ENCODE measurements at places on chromosomes 1 and 21.

GRCh38 chr1:10178597-10179405 is 31.6 kb upstream of the KIF1B start:
- no peak for DNase-seq

GRCh38 chr21:24023402-24023801 is 1583.9 kb downstream of the MRPL39 start:
- no peak for DNase-seq

GRCh38 chr1:21961337-21961736 is 15.5 kb upstream of the CELA3B start:
- no peak for DNase-seq

DNA sequence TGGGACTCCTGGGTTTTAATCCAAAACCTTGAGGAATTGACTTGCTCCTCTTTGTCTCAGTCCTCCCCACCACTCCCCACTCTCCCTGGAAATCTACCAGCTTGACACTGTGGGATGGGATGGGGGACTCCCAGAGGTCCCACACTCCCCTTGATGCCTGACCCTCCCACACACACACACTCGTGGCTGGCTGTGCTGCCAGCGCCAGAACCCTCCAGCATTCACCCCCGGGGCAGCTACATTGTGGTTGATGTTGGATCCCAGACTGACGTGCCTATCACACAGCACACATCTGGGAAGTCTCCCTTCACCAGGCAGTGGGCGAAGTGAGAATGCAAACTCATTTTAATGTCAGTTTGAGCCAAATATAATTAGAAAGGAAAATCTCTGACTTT is 10.0 kb downstream of the KIRREL1 start:
- DNase-seq = no peak

- DNase-seq = no peak
Observed at GRCh38 chr1:183477986-183478781, 5.9 kb downstream of the SMG7 start.

- DNase-seq = no peak
Observed at GRCh38 chr1:43135857-43136781, 36.0 kb downstream of the EBNA1BP2 start.

- no peak for DNase-seq
Observed at GRCh38 chr1:153356392-153357075, 1.1 kb upstream of the S100A9 start.

GRCh38 chr1:17503146-17503545 is 36.4 kb upstream of the ARHGEF10L start:
- no peak for DNase-seq

DNA sequence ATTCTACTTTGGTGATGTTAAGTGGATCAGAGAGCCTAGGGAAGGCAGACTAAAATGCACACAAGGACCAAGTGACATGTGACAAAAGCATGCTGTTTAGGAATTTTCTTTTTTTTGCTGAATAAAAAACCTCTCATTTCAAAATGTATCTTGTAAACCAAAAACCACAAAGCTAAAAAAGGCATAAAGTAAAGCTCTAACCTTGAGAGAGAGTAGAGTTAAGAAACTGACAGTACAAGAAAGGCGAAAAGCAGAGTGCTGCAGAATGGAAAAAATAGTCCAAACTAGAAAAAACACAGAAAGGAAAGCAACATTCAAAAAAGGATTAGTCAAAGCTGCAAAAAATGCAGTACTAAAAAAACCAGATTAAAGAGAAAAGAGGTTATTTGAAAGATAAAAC is 76.5 kb downstream of the EPS15 start:
- DNase-seq = no peak

DNA sequence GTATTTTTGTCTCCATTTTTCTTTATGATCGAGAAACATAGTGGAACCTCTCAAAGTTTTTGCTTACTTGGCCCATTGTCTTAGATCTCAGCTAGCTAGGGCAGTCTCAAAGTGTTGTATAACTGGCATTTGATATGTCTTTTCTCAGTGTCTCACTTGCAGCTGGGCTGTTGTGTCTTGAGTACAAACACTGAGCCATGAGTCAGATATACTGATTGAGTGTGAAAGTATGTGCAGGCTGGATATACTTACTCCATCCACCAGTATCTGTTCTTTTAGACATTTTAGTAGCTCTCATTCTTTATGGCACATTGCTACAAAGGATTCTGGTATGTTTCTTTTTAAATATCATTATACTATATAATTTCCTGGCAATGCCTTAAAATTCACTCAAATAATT is 14.3 kb upstream of the GPR52 start:
- DNase-seq = no peak

DNA sequence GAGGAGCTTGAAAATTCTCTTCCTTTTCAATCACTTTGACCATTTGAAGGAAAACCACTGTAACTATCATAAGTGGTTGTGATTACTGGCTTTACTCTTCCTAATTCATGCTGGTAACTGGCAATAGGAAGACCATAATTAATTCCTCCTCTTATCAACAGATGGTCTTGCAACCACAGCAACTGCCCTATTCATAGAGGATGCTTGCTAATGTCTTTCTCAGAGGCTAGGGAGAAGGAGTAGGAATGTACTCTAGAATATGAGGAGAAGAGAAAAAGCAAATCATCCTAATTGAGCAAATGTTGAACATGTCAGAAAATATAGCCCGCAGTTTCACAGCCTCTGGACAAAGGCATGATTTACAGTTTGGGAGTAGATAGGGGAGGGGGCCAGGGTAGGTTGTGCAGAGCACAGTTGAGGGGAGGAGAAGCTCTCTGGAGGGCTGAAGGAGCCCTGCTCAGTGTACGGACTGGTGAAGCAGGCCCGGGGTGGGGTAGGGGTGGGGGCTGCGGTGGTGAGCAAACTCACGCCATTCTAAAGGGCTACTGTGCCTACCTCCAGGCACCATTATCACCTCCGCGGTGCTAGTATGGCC is 192.9 kb downstream of the PCP4 start:
- DNase-seq = peak; percentile 34

DNA sequence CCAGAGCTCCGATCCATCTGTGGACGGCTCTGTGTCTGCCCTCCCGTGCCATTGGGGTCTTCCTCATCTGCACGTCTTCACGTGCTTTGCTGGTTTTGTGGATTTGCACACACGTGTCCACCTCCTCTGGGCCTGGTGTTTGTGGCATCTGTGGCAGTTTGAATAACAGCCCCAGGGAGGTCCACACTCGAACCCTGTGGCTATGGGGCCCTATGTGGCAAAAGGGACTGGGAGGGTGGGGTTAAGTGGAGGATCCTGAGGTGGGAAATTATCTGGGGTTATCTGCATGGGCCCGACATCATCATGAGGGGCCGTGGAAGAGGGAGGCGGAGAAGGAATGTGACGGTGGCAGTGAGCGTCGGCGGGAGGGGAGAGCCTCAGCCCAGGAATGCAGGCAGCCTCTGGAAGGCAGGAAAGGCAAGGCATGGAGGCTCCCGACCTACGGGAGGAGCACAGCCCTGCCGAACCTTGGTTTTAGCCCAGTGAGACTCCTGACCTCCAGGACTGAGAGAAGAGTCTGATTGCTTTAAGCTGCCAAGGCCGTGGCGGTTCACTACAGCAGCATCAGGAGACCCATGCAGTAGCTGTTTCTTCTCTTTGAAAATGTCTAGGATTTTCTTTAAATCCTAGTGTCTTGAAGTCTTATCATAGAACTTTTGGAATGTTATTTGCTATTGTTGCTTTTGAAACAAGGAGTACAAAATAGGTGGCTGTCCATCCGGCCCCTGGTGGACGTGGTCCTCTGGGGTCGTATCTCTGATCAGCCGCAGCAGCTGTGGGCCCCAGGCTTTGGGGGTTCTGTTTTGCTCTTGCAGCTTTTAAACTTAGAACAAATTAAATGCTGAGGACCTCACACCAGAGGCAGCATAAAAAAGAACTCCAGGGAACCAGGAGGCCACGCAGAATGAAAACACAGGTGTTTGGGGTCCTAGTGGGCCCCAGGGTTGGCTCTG is 40.0 kb upstream of the LRRC3 start:
- DNase-seq = no peak

DNA sequence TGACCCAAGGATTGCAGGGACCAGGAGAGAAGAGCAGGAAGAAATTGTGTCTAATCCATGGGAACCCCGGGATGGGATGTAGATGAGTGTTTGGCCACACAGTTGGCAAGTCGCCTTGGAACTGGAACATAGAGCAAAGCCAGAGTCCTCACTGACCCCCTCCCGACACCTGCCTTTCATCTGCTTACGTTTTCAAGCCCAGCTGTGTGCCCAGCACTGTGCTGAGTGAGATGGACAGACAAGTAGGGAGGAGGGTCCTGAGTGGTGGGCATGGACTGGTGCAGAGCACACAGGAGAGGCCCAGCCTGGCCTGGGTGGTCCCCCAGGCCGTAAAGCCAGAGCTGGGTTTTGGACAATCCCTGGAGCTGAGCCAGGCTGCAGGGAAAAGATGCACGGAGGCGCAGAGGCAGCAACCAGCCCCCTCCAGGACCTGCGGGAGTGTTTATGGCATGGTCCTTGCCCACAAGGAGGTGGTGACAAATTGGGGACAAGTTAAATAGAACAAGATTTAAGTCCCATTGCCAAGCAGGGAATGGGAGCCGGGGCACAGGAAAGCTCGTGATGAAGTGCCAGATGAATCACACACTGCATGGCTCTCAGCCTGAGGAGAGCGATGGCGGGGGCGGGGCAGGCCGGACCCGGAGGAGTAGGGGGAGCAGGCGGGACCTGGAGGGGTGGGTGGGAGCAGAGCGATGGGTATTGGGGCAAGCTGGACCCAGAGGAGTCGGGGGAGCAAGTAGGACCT is 157.8 kb upstream of the VAMP3 start:
- no peak for DNase-seq

- no peak for DNase-seq
Observed at GRCh38 chr1:33297911-33298622, 22.8 kb downstream of the A3GALT2 start.

DNA sequence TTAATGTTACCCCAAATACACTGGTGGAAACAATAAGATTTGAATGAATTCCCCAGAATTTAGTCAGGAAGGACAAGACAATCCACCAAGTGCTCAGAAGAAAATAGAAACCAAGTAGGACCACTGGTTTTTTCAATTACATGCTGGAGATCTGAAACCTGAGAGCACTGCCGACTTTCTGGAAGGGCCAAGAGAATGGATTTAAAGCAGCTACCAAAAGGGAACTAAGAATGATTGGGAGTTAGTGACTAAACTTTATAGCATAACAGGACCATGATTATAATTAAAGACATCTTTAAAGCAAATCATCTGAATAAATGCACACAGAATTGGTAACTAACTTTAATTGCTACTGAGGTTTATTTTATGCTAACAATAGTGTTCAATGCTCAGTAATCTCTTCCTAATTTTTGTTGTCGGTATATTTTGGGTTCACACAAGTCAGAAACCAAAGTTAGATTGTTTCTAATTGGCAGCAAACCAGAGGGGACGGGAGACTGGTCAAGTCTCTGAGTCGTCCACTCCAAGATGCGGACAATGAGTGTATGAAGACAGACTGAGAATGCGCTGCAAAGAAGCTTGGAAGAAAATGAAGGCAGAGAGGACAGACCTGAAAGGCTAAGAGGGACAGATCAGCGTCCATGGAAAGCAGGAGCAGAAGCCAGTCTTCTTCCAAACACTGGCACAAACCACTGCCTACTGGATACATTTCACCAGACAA is 2.3 kb upstream of the RGS13 start:
- no peak for DNase-seq

DNA sequence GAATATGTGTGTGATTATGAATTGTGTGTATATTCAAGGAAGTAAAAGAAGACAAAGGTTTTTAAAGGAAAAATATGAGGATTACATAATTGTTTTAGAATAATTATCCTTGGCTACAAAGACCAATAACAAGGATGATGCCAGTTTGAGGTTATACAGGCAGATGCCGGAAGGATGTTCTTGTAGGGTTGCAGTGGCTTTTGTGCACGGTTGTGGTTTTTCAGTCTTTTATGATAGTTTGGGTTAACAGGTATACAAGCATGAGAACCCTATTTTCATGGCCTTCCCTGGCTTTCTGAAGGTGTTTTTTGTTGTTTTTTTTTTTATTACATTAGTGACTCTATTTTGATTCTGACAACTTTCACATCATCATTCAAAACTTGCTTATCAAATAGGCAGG is 4.9 kb downstream of the CR2 start:
- no peak for DNase-seq

GRCh38 chr1:228944935-228945371 is 209.7 kb downstream of the RHOU start:
- no peak for DNase-seq

DNA sequence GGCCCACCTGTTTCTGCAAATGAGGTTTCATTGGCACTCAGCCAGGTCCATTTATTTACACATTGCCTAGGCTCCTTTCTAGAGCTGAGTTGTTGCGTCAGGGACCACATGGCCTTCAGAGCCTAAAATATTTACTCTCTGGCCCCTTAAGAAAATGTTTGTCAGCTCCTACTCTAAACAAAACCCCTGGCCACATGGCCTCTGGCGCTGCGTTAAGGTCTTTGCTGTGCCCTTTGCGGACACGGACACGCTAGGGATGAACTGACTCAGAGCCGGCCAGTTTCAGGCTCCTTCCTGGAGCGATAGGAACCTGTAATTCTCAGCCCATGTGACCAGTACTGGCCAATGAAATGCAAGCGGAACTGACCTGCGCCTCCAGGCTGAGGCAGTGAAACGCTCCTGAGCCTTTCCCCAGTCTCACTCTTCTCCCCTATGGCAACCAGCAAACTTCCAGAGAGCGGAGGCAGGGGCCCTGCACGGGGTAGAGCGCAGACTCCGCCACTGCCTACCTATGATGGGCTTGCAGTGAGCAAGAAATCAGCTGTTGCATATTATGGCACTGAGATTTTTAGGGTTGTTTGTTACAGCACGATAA is 160.3 kb downstream of the ETS2 start:
- DNase-seq = peak; percentile 4

GRCh38 chr1:244006961-244007360 is 44.1 kb upstream of the ZBTB18 start:
- no peak for DNase-seq

DNA sequence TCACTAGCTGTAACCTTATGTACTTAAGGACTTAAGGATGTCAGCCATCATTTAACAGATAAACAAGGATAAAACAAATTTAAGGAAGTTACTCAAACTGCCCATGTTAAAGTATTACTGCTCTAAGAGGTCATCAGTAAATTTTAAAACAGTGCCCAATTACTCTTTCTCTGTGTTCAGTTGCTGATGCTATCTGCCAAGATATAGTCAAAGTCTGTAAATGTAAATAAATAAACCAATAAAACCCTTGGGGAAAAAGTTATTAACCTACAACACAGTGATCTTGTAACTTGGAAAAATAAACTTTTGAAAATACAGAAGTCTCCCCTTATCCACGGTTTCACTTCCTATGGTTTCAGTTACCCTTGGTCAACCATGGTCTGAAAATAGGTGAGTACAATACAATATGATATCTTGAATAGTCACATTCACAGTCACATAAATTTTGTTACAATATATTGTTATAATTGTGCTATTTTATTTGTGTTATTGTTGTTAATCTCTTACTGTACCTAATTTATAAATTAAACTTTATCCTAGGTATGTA is 501.8 kb downstream of the LMO4 start:
- DNase-seq = no peak

- no peak for DNase-seq
Observed at GRCh38 chr1:81827942-81828341, 27.2 kb downstream of the ADGRL2 start.

DNA sequence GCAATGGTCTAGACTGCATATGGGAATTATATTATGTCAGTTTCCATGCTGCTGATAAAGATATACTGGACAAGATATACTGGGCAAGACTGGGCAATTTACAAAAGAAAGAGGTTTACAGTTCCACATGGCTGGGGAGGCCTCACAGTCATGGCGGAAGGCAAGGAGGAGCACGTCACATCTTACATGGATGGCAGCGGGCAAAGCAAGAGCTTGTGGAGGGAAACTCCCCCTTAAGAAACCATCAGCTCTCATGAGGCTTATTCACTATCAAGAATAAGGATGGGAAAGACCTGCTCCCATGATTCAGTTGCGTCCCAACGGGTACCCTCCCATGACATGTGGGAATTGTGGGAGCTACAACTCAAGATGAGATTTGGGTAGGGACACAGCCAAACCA is 21.2 kb downstream of the CCT8 start:
- DNase-seq = no peak
